ENCODE measurements at places on chromosomes 6 and 20.

DNA sequence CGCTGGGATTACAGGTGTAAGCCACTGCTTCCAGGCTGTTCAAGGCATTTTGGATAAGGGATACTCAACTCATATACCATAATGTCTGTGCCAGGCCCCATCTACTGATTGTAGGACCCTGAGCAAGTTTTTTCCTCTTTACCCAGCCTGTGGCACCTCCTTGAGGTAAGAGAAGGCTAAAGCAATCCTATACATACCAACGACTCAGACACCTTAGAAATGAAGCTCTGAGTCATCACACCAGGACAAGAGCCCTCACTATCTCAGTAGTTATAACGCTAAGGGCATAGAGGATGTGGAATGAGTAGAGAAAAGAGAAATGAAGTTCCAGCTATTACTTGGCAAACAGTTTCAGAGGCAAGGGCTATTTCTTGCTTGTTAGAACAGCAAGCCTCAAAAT lies 16.9 kb downstream of the NDRG3 start:
- H3K4me3 ChIP-seq, result no peak overlapping the region
- H3K27me3 ChIP-seq, result no peaks in the 10 kb centered on the region
- DNase-seq, result no peak
- peak overlapping the region; percentile 34 for H3K27ac ChIP-seq
- H3K4me1 ChIP-seq, result peaks cover 13% of the 10 kb centered on the region
- no peaks in the 10 kb centered on the region for H3K36me3 ChIP-seq

- H3K4me3 ChIP-seq, result no peak overlapping the region
- H3K4me1 ChIP-seq, result no peaks in the 10 kb centered on the region
- H3K27ac ChIP-seq, result no peak overlapping the region
- H3K27me3 ChIP-seq, result no peaks in the 10 kb centered on the region
- no peaks in the 10 kb centered on the region for H3K36me3 ChIP-seq
Observed at GRCh38 chr6:24520929-24521546, 26.3 kb downstream of the ALDH5A1 start.

GRCh38 chr6:34969662-34970265 lies 80.7 kb downstream of the ANKS1A start:
- peak overlapping the region; percentile 73 for H3K27ac ChIP-seq
- H3K27me3 ChIP-seq, result no peaks in the 10 kb centered on the region
- H3K36me3 ChIP-seq, result peaks cover 10% of the 10 kb centered on the region
- no peak overlapping the region for H3K4me3 ChIP-seq

DNA sequence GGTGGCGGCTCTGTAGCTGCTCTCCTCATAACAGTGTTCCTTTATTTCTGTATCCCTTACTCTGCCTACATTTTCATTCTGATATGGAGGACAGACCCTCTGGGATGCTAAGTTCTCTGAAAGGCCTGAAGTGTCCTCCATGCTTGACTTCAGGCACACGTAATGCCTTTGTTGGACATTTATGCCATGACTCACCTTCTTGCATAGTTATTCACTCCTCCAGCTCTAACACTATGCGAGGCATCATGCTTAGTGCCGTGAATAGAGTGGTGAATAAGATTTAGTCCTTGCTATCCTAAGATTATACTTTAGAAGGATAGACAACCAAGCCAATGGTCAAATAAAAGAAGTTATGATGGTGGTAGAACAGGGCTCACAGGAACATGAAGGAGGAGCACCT lies 760.9 kb upstream of the FLRT3 start:
- H3K36me3 ChIP-seq, result no peaks in the 10 kb centered on the region
- no peak overlapping the region for H3K4me3 ChIP-seq
- H3K27ac ChIP-seq, result no peak overlapping the region
- no peak for DNase-seq
- H3K4me1 ChIP-seq, result no peaks in the 10 kb centered on the region

- peaks cover 15% of the 10 kb centered on the region for H3K36me3 ChIP-seq
- no peaks in the 10 kb centered on the region for H3K27me3 ChIP-seq
- no peak overlapping the region for H3K4me3 ChIP-seq
- H3K4me1 ChIP-seq, result peaks cover 2% of the 10 kb centered on the region
- no peak for DNase-seq
Observed at GRCh38 chr6:37321101-37321500, 32.7 kb upstream of the RNF8 start.

GRCh38 chr6:52416629-52417151 lies 3.5 kb upstream of the EFHC1 start:
- no peaks in the 10 kb centered on the region for H3K27me3 ChIP-seq
- DNase-seq, result no peak
- H3K4me1 ChIP-seq, result peaks cover 10% of the 10 kb centered on the region
- no peak overlapping the region for H3K27ac ChIP-seq

- H3K27ac ChIP-seq, result no peak overlapping the region
- DNase-seq, result no peak
- peaks cover 17% of the 10 kb centered on the region for H3K27me3 ChIP-seq
- H3K4me3 ChIP-seq, result no peak overlapping the region
- H3K36me3 ChIP-seq, result no peaks in the 10 kb centered on the region
Observed at GRCh38 chr20:25706793-25707192, 10.1 kb upstream of the ZNF337 start.

DNA sequence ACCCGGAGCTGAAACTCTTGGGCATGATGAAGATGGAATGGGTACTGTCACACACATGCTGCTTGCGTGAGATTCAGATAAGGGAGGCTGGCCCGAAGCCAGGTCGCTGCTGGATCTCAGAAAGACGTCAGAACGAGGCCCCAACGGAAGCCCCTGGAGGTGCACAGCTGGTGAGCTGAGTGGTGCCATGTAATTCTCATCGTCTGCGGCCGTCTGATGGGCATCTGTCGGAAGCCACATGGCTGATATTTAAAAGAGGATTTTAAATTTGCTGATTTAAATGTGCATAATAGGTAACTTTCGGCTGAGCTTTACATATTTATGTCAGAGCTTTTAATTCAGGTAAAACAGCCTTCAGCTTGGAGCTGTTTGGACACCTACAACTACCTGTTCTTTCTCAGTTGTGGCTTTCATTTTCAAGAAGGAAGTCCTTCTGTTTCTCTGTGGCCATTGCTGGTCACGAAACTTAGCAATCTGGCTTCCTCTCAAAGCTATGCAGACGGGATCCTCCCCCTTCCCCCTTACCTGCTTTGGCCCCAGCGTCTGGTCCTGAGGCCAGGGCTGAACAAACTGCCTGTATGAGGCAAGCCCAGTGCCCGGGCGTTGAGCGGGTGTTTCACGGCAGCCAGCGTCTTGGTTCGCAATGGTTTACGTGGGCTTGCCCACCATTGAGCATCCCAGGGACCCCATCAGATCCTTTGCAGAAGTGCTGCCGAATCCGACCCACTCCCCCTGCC lies 9.2 kb downstream of the SLCO4A1 start:
- no peaks in the 10 kb centered on the region for H3K27me3 ChIP-seq
- peaks cover 24% of the 10 kb centered on the region for H3K4me1 ChIP-seq
- no peaks in the 10 kb centered on the region for H3K36me3 ChIP-seq
- no peak for DNase-seq
